ENCODE measurements at places on chromosomes 7 and 10.
A peak's percentile ranks its signal among the peaks of the same experiment; 100 is the strongest.

DNA sequence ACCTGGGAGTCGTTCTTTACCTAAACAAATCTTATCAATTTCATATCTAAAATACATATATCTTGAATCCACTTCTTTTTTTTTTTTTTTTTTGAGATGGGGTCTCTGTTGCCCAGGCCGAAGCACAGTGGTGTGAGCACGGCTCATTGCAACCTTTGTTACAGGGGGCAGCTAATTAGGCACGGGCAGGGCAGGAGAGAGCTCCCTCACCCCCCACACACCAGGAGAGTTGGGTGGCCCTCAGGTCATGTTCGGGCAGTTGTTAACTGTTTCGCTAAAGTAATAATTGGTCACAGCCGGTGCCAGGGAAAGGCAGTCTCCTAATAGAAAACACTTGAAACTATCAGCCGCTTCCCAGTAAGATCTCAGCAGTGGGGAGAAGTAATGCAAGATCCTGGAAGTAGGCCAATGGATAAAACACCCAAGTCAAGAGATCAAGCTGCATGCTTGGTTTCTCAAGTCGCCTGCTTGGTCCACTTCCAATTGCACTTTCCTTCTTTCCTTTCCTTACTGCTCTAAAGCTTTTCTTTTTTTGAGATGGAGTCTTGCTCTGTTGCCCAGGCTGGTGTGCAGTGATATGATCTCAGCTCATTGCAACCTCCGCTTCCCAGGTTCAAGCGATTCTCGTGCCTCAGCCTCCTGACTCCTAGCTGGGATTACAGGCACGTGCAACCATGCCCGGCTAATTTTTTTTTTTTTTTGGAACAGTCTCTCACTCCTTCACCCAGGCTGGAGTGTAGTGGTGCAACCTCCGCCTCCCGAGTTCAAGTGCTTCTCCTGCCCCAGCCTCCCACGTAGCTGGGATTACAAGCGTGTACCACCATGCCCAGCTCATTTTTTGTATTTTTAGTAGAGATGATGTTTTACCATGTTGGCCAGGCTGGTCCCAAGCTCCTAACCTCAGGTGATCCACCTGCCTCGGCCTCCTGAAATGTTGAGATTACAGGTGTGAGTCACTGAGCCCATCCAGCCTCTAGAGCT lies 21.3 kb upstream of the EFCAB10 start:
- no peak for DNase-seq

GRCh38 chr7:104873401-104873800 lies 140.6 kb upstream of the KMT2E start:
- no peak for DNase-seq

- no peak for DNase-seq
These were observed 23.6 kb upstream of the ING3 start for GRCh38 chr7:120926943-120927346.

DNA sequence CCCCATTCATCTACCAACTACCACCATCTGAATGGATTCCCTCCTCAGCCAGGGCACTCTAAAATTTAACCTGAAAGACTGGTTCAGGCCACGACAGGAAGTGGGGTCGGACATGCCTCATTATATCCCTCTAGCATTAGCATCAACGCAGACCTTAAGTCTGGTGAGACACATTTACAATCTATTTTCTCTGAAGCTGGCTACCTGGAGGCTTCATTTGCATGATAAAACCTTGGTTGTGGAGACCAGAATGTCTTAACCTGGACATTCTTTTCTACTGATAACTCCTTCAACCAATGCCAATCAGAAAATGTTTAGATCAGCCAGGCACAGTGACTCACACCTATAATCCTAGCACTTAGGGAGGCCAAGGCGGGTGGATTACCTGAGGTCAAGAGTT lies 42.3 kb downstream of the SVOPL start:
- DNase-seq = no peak

GRCh38 chr10:132332433-132332754 lies 401 bp downstream of the LRRC27 start:
- no peak for DNase-seq

DNA sequence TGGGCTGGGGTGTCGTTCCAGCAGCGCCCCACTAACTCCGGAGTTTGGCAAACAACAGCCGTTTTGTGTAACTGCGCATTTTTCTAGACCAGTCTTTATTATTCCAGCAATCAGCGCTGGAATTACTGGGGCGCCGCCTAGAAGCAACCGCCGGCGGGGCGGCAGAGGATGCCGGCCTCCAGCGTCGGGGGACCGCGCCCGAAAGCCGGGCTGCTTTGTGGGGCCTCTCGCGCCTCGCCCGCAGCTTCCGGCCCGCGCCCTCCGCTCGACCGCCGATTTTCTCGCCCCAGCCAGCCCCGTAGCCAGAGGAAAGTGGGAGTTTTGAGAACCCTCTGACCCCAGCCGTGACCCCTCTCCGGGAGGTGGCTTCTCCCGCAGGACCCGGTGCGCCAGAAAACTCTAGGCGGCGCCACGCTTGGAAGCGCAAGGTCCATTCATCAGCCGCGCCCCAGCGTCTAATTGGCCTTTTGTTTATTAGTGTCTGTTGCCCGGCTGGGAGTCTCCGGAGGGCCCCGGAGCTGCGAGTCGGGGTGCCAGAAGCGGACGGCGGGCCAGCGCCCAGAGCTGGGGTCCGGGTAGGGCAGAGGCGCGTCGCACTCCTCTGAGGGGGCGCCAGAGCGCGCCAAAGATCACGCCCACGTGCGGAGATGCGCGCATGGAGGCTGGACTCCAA lies 10.7 kb downstream of the EMX2 start:
- DNase-seq = no peak

GRCh38 chr10:103712898-103713498 lies 142.4 kb downstream of the SH3PXD2A start:
- peak; percentile 72 for DNase-seq

GRCh38 chr10:124510759-124511158 lies 49.1 kb downstream of the LHPP start:
- DNase-seq = no peak

DNA sequence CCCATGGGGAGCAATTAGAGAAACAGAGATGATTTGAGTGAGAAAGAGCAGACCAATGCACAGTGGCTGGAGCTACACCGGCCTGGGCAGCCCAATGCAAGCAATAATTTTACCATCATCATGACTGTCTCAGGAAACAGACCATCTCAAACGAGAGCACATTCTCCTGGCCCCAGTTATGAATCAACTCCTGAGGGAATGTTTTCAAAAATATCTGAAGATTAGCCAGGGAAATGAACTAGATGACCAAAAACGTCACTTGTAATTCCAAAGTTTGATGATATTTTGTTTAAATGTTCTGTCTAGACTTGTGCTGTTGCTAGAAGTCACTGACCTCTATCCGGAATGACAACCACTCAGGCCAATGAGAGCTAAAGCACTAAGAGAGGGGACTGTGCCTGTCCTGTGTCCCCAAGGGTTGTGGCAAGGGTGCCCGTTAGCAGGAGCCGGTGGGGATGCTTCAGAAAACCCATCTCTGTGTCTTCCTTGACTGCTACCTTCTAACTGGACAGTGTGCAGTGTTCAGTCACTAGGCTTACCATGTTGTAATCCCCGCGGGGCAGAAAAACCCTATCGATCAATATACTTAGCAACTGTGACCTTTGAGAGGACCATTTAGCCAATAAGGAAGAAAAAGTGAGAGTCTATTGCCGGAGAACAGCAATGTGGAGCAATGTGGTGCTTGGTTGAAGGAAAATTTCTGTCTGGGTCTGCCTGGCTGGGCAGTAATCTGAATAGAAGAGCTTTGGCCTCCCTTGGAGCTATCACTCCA lies 202.4 kb downstream of the ADAM12 start:
- DNase-seq = no peak

DNA sequence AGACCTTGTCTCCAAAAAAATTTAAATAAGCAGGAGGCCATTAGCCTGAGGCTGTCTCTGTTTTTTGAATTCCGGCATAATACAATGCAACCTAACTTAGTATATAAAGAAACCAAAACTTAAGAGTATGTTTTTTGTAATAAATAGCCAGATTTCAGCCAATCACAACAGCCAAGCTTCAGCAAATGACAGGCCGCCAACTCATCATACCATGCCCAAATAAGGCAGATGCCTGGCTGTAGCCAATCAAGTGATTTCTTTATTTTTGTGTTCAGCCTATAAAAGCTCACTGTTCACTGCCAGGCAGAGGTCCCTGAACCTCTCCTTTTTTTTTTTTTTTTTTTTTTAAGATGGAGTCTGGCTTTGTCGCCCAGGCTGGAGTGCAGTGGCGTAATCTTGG lies 12.7 kb upstream of the PURB start:
- DNase-seq = peak; percentile 17

DNA sequence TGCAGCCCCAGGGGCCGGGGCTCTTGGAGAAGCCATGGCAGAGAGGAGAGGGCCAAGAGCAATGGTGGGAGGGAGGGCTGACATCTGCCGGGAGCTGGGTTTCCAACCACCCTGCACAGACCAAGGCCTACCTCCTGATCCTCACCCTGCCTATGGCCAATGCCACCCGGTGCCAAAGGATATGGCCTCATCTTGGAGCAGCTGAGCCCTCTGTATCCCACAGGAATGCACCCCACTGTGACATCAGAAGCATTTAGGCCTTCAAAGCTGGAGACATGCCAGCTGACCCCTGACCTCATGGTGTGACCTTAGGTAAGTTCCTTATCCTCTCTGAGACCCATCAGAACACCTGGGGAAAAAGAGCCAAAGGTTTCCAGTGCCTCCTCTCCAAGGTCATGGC lies 113.6 kb upstream of the ZMIZ1 start:
- DNase-seq = no peak

- DNase-seq = no peak
These were observed 29.9 kb downstream of the PANK1 start for GRCh38 chr10:89615112-89615511.

- peak; percentile 36 for DNase-seq
These were observed 138.5 kb upstream of the MGMT start for GRCh38 chr10:129328546-129328945.

DNA sequence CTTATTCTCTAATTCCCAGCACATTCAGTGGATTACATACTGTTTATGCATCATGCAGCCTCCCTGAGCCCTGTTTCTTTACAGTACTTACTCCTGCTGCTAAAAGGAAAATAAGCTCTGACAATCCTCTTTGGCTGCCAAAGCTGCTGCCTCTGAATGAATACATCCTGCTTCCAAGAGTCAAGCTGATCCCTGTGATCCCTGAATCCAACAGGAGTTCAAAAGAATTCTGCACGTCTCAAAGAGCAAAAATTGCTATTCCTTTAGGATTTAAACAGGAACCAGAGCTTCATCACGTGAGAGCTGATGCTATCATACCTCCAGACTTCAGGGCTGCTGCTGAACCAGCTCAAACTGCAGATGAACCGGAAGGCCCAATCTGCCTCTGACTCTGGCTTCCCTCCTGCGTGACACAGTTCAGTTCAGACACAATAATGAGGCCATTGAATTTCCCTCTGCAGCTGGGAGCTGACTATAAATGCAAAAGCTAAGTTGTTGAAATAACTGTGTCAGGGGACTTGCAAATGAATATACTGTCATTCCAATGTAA lies 851.0 kb upstream of the PHF14 start:
- DNase-seq = no peak

GRCh38 chr10:114157912-114158311 lies 16.1 kb downstream of the CCDC186 start:
- DNase-seq = peak; percentile 35

DNA sequence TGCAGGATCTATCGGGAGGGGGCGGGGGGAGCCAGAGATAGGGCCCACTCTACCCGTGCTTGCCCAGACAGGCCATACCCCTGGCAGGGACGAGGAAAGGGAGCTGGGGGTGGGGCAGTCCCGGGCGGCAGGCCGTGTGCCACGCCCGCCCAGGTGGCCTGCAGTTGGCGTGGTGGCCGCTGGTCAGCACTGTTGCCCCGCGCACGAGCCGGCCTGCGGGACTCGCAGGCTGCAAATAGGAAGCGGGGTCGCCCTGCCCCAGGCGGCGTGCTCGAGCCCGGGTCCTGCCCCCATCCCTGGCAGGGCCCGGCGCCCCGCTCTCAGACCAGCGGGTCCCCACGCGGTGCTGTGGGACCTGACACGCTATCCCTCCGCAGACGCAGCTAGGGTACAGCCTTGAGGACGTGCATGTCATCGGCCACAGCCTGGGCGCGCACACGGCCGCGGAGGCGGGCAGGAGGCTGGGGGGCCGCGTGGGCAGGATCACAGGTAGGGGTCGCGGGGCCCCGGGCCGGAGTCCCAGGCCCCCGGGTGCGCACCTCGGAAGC lies 6.7 kb downstream of the PNLIPRP2 start:
- DNase-seq = no peak

GRCh38 chr10:85995791-85996190 lies 370.8 kb downstream of the GRID1 start:
- peak; percentile 68 for DNase-seq

DNA sequence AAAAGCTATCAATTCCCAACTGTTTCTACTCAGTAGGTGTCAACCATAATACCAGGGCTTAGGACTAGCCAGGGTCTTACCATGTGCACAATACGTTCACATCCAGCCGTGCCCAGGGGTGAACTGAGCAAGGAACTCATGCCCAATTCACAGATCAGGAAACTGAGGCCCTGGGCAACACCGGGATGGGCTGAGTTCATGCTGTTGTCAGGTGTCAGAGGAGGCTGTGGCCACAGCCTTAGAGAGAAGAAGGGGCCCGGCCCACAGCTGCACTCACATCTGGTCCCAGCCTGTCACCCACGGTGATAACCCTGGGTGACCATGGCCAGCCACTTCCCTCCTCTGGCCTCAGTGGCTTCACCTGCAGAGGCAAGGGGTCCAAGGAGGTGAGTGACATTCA lies 92.0 kb downstream of the FAM53B start:
- no peak for DNase-seq

GRCh38 chr10:29387269-29387668 lies 98.4 kb downstream of the LYZL1 start:
- DNase-seq = no peak

- peak; percentile 96 for DNase-seq
These were observed 286.8 kb downstream of the PARD3 start for GRCh38 chr10:34528320-34528719.

GRCh38 chr10:125419831-125420230 lies 259.5 kb upstream of the CTBP2 start:
- no peak for DNase-seq

DNA sequence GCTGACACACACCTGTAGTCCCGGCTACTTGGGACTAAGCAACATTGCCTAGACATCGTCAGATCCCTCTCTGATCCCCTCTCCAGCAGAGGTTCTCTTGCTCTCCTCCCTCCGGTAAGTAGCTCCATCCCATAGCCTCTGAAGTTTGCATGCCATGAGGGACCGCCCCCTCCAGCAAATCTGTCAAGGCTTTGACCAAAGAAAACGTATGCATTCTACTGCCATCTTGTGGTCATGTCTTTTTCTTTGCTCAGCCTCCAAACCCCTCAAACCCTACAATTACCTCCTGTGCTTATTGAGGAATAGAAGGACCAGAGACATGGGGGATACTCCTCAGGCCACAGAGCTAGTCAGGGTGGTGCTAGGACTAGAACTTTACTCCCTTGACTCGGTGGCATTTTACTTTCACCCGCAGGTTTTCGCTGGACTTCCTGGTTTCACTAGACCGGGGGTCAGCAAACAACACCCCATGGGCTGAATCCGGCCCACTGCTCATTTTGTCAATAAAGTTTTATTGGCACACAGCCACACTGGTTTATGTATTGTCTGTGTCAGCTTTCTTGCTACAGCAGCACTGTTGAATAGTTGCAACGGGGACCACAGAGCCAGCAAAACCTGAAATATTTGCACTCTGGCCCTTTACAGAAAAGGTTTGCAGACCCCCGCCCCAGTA lies 202.6 kb upstream of the FOXK1 start:
- peak; percentile 79 for DNase-seq

GRCh38 chr7:18534481-18534880 lies 38.9 kb downstream of the HDAC9 start:
- DNase-seq = no peak

- DNase-seq = no peak
These were observed 59.6 kb downstream of the ZRANB1 start for GRCh38 chr10:125001313-125002046.

- no peak for DNase-seq
These were observed 278.3 kb downstream of the ELFN1 start for GRCh38 chr7:1948301-1948796.

- no peak for DNase-seq
These were observed 80.5 kb upstream of the LRGUK start for GRCh38 chr7:134046594-134047128.
